ENCODE measurements at places on chromosomes 6 and 20. TPM values are rescaled to one million over a fixed set of nuclear protein-coding genes. Genes with fewer than 3 reads are reported as not detected.

GRCh38 chr20:49529470-49529869 lies 38.5 kb downstream of the PTGIS start:
- no peak for DNase-seq

- DNase-seq = no peak
Observed at GRCh38 chr6:133254552-133255228, 13.5 kb downstream of the EYA4 start.

DNA sequence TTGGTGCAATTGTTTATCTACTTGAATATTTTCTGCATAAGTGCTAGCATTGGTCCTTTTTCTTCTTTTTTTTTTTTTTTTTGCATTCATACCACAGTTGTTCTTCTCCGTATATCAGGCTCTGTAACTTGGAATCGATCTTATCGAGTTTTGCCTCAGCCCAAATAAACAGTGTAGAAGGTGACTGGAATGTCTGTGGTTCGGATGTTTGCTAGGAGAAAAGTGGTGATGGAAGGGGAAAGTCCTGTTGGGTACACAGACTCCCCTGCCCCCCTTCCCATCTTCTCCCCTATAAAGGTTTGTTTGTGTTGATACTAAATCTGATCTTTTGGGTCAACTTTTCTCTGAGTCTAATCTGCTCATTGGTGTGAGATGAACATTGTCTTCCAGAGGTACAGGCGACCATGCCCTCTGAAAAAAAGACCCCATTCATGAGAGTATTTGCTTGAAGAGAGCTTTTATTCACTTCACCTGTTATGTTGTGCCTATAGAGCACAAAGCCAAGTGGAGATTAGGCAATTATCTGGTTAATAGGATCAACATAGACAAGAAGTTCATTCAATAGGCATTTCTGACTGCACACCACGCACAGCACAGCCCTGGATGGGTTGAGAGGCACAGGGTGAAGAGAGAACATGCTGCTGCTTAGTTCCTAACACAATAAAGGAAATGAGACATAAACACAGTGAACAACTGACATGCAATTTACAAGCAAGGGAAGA lies 620.0 kb downstream of the PKHD1 start:
- no peak for DNase-seq

GRCh38 chr20:33684533-33685327 lies 1.5 kb downstream of the E2F1 start:
- no peak for DNase-seq

- DNase-seq = peak; percentile 78
Observed at GRCh38 chr6:32415521-32416019, 8.6 kb upstream of the BTNL2 start.

GRCh38 chr6:125379174-125379573 lies 77.4 kb upstream of the HDDC2 start:
- DNase-seq = no peak

Gene SLC17A9
- total RNA-seq = 2.1 TPM

DNA sequence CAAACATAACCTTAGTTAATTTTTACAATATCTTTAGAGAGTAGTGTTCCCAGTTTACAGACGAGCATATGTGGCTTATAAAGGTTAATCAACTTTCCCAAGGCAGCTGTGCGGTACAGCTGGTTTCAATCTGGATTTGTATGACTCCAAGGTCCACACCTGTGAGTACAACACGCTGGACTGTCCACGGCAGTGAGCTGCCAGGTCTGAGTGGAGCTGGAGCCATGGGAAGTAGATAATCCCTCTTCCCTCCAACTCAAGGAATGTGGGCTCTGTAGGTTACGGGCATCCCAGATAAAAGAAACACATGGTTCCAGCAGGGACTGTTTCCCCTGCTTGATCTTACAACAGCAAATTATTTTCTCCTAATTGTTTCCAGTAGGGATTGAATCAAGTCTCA lies 102.2 kb downstream of the SOD2 start:
- no peak for DNase-seq

DNA sequence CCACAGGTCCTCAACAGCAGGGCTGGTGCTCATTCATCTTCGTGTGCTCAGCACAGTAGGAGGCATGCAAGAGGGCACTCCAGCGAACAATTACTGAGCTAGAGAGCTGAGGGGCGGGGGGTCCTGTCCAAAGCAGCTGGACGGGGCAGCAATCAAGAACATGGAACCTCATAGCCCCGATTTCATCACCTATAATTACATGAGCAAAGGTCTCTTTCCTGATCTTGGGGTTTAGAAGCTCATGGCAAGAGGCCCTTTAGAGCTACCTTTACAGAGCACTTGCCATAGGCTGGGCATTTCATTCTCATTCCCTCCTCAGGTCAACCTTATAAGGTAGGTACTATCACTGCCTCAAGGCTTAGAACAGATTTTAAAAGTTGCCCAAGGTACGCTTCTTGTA lies 10.4 kb downstream of the MOCS1 start:
- DNase-seq = no peak

- no peak for DNase-seq
Observed at GRCh38 chr6:75934643-75935472, 137.6 kb downstream of the IMPG1 start.

DNA sequence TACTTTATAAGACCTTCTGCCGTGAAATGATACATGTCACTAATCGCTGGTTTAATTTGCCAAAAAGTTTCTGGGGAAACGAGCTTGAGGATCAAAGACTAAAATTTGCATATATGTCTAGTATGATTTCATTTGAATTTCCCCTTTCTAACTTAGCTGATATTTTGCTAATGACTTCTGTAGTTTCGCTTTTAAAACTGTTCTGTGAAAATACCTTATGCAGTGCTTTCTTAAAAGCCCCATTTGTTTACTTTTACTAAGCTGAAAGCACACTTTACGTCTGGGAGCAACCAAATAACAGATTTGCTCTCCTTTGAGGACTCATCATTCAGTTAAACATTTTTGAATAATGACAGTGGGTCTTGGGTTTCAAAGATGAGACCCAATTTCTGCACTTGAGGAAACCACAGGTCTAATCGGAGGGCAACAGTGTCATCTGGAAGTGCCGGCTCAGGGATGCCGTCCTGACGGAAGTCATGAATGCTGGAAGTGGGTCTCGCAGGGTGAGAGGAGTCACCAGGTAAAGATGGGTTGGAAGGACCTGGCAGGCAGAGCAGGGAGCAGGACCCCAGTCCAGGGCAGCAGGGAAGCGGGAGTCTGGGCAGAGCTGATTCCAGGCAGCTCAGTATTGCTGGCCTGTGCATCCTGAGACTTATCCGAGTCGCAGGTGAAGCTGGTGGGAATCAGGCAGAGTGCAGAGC lies 33.2 kb downstream of the PLEKHG1 start:
- DNase-seq = no peak

DNA sequence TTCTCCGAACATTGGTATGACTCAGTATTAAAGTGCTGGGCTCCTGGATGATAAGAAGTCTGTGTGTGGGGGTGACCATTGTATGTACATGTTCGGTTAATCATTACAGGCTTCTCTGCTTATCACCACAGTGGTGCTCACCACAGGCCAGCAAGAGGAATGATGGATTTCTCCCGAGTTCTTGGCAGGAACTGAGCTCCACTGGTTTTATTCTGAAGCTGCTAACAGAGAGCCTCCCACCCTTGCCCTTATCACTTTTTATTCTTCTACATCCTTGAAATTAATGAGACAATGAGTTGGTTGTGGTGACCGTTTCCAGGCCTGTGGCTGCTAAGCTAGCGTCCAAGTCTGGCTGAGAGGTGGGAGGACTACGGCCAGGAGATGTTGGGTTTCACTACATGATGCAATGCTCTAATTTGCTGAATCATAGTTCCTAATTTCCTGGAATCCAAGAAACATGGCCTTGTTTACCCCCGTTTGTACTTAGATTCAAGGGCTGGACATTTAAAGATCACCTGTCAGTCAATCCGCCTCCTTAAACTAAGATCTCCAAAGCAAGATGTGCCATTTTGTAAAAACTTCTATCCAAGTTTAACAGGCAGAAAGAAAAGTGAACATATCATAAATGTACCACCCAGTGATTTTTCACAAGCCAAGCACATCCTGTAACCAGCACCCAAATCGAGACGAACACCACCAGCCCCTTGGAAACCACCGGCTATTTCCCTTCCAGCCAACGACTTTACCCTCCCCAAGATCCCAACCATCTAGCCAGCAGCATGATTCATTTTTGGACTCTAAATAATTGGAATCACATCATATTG lies 172.5 kb downstream of the FOXA2 start:
- peak; percentile 57 for DNase-seq

Gene TRAPPC3L
- 0.24 TPM for total RNA-seq

GRCh38 chr6:142929751-142930358 lies 15.1 kb downstream of the HIVEP2 start:
- no peak for DNase-seq

Gene BHLHE23
- not detected for total RNA-seq

DNA sequence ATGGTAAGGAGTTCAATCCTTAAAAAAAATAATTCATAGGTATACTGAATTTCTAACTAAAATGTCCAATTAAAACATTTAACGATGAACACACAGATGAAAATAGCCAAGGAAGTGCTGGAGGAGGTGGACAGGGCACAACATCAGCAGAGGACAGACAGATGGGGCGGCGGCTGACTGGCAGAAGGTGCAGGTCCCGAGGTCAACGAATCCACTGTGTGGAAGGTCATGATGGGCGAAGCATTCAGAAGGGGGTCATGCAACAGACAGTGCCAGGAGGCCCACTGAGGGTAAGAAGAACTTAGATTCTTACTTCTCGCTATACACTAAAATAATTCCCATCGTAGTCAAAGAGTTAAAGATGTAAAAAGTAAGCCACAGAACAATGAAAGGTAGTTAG lies 34.2 kb upstream of the FRMD1 start:
- no peak for DNase-seq

Gene SNAP25
- 2.8 TPM for total RNA-seq

Gene SAMD5
- total RNA-seq = 2.1 TPM

GRCh38 chr20:43066125-43066524 lies 123.6 kb downstream of the PTPRT start:
- no peak for DNase-seq

- no peak for DNase-seq
Observed at GRCh38 chr20:20712004-20712473, 405 bp downstream of the RALGAPA2 start.

GRCh38 chr6:13429406-13429753 lies 58.0 kb downstream of the GFOD1 start:
- no peak for DNase-seq

GRCh38 chr6:10390495-10391298 lies 24.2 kb downstream of the TFAP2A start:
- no peak for DNase-seq

Gene GPSM3
- 8.5 TPM for total RNA-seq

DNA sequence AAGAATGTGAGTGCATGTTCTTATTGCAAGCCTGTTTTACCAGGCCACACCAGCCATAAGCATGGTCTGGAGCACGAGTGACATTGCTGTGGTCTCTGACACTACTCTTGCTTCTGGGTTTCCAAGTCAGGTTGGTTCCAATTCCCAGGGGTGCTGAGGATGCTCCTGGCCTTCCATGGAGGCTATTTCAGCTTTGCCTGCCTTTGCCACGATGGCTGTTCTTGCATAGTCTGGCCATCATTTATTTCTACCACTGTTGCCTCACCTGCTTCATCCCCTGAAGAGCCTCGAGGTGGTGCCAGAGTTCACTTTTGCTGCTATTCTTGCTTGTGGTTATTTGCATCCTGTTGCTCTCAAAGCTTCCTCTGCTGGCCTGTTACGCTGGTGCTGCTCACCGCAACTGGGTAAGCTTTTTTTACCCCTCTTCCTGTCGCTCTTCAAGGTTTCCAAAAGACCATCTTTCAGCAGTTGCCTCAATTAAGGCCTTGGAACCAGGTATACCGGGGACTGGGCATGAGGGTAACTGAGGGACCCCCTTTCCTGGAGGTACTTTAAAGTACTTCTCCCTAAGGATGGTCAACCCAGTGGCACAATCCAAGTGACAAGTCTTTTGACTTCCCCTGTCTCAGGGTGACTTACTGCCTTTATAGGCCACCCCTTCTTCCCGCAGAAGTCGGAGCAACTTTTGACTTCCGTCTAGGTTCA lies 64.5 kb downstream of the AKAP7 start:
- peak; percentile 35 for DNase-seq

GRCh38 chr20:63094767-63095499 lies 88.2 kb upstream of the BHLHE23 start:
- DNase-seq = peak; percentile 8

- DNase-seq = peak; percentile 39
Observed at GRCh38 chr20:44247586-44248409, 690 bp downstream of the GDAP1L1 start.

DNA sequence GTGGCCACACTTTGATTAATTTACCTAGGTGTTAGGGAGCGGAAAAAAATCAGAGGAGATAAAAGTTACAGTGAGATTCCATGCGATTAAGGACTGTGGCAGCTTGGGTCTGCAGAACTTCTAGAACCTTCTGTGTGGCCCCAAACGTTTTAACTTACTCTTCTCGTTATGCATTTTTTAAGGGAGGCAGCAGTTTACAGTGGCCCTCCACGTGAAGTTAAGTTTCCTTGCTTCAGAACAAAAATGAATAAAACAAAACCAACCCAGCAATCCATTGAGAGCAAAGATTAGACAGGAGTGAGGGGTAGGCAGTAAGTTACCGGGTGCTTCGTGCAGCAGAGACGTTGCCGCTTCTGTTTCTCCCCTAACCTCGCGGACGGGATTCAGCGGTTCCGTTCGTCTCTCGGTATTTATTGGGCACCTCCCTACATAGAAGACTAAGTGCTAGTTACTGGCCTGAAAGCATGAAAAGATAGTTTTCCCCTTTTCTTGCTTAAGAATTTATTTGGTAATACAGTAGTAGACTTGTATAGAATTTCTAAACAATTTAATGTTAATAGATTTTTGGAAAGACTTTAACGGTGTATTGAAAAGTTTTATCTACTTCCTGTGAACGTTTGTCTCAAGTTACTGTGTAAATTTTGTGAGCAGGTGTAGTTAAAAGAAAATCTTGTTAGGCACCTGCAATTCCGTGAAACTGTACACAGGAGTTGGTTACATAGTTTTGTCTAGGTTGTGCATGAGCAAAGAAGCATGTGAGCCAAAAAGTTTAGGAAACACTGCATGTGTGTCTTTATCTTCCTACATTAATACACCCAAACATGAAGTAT lies 1.1 kb downstream of the BAG2 start:
- DNase-seq = no peak

- DNase-seq = no peak
Observed at GRCh38 chr20:1526896-1527295, 30.6 kb downstream of the SIRPD start.

- no peak for DNase-seq
Observed at GRCh38 chr20:51013577-51014330, 9.2 kb downstream of the KCNG1 start.

DNA sequence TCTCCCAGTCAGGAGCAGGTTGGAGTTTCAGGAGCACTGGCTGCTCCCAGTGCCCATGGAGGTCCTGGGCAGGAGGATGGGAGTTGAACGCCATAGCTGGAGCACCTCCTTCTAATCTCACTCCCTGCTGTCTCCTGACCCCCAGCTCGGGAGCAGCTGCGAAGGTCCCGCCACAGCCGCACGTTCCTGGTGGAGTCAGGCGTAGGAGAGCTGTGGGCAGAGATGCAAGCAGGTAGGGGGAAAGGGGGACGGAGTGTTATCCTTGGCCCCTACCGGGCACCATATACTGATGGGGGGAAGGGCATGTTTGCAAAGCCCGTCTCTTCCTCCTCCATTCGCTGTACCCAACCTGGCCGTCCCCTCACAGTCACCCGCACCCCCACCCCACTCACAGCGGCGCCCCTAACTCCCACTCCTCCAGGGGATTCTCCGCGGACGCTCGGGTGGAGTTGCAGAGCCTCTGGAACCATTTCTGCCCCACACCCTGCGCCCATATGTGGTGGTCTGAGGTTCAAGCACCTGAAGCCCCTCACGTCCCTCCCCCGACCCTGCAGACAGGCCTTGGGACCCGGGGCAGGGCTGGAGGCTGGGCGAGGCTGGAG lies 16.7 kb downstream of the HSPA12B start:
- DNase-seq = no peak

Gene APCDD1L
- total RNA-seq = 0.44 TPM

- DNase-seq = no peak
Observed at GRCh38 chr6:313087-313486, 20.8 kb downstream of the DUSP22 start.

All from left cardiac atrium (tissue), 4 donors.